ENCODE measurements at places on chromosomes 12 and 14.
A peak's percentile ranks its signal among the peaks of the same experiment; 100 is the strongest.

GRCh38 chr14:68814238-68814538 is 21.3 kb upstream of the ZFP36L1 start:
- DNase-seq, result no peak

DNA sequence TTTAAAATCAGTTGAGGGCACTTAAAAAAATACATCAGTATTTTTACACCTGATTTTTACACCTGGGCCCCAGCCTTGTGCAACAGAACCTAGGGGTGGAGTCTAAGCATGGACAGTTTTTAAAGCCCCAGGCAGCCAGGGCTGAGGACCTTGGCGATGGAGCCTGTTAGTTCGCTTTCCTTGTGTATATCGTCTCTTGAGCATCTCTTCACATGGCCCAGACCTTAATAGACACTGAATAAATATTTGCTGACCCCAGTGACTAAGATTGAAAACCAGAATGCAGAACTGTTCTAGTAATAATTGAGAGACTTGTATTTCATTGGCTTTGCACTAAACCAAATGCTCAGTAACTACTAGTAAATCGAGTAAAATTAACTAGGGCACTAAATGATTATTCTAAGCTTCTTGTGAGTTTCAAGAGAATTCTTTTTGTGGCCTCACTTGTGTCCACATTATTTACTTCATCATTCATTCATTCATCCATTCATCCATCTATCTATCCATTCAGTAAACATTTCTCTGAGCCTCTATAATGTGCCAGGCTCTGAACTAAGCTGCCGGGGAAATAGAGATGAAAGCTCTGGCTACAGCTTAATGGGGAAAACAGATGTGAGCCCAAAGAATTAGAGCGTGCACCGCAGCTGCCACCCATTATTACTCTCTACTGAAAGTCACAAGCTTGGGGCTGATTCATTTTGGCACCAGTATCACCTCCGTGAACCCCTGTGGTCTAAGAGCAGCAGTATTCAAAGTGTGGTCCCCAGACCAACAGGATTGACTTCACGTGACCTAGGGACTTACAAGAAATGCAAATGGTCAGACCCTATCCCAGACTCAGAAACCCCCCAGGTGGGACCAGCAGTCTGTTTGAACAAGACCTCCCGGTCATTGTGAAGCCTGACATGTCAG is 30.7 kb upstream of the BCL7A start:
- no peak for DNase-seq

- DNase-seq, result no peak
Measured at GRCh38 chr12:17148706-17149105, 542.7 kb upstream of the LMO3 start.

GRCh38 chr14:99721792-99722516 is 37.9 kb downstream of the CYP46A1 start:
- no peak for DNase-seq

- no peak for DNase-seq
Measured at GRCh38 chr12:23949348-23950209, at the start of gene SOX5. Gene SOX5, minus strand, starts transcription at chr12:23949670. Its CDS starts 69 bp downstream, at chr12:23949601.

GRCh38 chr12:39003541-39004155 is 98.3 kb upstream of the CPNE8 start:
- no peak for DNase-seq

DNA sequence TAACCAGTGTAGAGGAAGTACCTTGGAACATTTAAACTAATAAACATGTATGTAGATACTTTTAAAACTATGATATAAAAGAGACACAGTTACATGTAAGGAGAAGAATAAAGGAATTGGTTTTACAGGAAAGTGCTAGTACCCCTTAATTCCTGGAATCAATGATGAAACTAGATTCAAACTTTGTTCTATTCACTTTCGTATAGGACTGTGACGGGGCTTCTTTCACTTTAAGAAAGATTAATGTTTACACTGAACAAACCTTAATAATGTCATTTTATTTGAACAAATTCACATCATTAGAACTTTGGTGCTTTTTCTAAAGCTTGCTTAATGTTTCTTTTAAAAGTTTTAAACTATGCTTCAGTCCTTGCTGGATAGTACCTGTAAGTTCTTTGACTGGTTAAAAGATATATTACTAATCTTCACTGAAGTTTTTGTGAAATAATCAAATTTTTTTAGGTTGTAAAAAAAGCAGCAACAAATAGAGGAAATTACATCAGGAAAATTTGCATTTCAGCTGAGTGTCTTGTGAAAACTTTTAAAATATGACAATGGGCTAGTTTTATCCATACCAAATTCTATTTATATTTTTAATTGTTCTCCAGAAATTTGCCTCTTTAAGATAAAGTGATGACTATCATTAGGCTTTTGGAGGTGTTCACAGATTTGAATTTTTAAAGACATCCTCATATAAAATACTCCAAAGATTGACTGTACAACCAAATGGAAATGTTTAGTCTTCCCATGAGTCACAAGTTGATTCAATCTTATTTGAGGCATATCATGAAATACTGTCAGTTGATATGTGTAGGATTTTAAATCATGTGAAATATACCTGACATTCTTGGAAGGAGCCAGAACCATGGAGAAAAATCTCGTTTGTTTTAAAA is 36.2 kb downstream of the PAPOLA start:
- peak; percentile 1 for DNase-seq

GRCh38 chr12:123043536-123044001 is 63.1 kb downstream of the ARL6IP4 start:
- DNase-seq, result peak; percentile 87

DNA sequence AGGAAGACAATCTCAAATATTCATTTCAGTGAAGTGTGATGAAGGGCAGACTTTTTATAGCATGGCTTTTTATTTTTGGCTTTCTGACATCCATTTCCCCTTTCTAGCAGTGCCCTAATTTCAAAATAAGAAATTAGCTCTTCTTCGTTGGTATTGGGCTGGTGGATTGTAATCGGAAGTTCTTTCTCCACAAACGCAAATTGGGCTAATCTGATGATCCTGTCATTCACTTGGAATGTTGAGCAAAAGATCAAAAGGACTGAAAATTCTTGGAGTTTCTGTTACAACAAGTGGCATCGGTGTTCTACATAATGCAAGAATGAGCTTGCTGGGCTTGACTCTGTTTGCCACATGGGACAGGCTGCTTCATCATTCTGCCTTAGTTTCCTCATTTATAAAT is 1182.8 kb downstream of the FLRT2 start:
- DNase-seq, result no peak

DNA sequence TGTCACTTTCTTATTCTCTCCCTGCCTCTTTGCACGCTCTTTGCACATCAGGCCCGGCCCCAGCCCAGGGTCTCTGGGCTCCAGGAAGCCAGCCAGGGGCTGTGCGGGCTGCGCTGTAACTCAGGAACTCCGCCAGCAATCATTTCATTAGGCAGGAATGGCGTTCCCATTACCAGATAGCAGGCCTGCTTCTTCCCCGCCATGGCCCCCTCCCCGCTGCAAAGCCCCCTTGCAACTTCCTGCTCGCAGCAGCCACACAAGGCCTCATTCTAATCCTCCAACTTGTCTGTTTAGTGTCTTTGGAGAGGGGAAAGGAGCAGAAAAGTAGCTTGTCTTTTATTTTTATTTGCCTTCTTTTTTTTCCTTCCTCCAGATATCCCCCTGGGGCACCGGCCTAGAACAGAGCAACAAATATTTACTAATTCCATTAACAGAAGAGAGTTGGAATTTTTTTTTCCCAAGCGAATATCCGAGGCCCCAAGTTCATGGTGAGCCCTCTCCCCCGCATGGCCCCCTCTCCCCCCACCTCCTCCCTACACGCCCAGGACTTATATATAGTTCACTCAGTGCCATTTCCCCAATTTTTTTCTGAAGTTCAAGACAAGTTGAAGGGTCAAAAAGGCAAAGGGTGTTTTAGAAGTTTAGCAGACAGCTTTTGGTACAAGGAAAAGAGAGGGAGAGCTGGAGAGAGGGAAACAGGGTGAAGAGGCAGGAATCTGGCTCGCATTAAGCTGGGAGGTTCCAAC is 329.4 kb upstream of the TBX3 start:
- DNase-seq, result no peak

GRCh38 chr12:45928309-45928708 is 62.1 kb downstream of the SCAF11 start:
- DNase-seq, result no peak

GRCh38 chr14:95206534-95206933 is 49.2 kb upstream of the DICER1 start:
- DNase-seq, result peak; percentile 52

DNA sequence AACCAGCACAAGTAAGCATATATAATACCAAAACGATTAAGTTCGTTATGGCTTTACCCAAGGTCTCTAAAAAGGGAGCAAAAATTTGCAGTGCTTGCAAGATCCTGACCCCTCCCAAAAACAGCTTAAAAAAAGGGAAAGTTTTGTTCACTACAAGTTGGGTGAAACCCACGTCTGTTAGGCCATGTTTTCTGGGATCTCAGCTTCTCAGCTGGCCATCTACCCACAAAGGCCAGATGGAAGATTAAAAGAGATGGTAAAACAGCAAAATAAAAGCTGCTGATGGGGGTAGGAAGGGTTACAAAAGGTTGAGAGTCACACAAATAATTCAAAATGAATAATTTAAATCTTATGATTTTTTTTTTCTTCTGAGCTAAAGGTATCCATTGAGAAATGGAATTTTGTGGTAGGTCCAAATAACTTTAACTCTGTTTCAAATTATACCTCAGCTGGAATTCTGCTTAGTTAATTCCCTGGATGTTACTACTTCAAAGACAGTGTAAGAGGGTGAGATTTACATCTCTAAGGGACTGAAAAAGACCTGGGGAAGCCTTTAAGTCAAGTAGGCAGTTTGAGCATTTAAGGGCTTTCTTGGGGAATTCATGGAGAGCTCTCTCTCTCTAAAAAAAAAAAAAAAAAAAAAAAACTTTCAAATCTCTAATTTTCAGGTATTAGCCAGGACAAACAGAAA is 185.6 kb upstream of the NAV3 start:
- no peak for DNase-seq

DNA sequence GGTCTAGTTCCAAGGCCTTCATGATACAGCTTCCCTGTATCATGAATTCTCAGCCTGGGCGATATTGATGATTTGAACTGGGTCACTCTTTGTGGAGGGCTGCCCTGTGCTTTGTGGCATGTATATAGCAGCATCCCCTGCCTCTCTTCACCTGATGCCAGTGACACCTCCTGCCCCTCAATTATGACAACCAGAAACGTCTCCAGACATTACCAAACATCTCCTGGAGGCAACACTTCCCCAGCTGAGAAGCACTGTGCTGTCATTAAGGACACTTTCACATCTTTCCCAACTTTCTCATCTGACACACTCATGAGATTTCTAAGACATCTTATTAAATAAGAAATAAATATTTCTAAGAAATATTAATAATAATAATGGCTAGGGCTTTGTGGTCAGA is 315.3 kb downstream of the BCL11B start:
- DNase-seq, result no peak

DNA sequence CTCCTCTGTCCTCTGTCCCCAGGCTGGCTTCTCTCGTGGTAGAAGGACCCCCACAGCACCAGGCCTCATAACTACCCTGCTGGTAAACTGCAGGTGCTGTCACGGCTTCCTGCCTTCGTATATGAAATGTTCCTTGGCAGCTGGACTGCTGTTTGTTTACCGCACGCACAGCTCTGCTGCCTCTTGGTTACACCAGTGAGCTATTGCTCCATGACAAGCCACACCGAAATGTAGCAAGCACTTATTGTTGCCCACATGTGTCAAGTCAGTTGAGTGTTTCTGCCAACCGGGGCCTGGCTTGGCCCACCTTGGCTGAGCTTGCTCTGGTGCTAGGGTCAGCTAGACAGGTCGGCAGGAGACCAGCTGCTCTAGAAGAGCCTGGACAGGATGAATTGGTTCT is 21.7 kb upstream of the TCL1B start:
- no peak for DNase-seq

GRCh38 chr14:88352698-88353097 is 29.6 kb upstream of the KCNK10 start:
- DNase-seq, result no peak

- no peak for DNase-seq
Measured at GRCh38 chr14:56274556-56274955, 156.3 kb downstream of the PELI2 start.

GRCh38 chr12:122435186-122435585 is 12.7 kb upstream of the CLIP1 start:
- no peak for DNase-seq

GRCh38 chr14:70890826-70891659 is 16.2 kb upstream of the PCNX1 start:
- no peak for DNase-seq

DNA sequence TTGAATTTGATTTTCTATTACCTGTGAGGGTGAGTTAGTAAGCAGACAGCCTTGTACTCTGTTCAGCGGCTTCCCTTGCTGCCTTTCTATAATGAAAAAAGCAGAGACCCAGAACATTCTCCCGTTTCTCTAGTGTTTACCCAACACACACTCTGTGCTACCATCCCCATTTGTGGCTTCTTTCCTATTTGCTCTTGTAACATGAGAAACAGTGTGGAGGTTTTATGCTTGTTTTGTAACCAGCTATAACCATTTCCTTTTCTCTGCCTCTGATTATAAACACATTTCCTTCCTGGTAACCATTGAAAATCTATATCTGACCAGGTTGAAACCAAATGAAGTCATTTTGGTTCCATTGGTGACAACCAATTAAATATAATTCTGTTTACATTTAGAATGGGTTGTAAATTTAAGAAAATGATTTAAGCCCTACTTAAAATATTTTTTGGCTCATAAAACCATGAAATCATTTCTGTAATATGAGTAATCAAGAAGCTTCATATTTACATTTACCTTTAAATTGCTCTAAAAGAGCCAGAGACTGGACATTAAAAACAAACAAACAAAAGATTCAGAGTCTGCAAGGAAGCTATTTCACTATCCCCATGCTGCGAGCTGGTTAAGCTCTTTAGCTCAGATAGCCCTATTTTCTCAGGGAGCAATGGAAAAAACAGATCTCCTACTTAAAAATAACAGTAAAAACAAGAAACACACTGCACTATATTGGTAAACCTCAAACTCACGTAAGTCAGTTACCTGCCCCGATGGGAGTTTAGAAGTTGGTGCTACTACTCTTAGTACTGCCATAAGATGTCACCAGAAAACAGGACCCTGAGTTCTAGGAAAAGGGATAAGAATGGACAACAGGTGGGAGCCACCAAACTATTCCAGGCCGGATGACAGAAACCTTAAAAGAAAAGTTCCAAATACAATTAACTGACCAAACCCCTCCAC is 206.5 kb upstream of the EEA1 start:
- no peak for DNase-seq

GRCh38 chr12:109797905-109798669 is 35.1 kb downstream of the TRPV4 start:
- no peak for DNase-seq

GRCh38 chr14:69711881-69712560 is 54.9 kb upstream of the SRSF5 start:
- no peak for DNase-seq

DNA sequence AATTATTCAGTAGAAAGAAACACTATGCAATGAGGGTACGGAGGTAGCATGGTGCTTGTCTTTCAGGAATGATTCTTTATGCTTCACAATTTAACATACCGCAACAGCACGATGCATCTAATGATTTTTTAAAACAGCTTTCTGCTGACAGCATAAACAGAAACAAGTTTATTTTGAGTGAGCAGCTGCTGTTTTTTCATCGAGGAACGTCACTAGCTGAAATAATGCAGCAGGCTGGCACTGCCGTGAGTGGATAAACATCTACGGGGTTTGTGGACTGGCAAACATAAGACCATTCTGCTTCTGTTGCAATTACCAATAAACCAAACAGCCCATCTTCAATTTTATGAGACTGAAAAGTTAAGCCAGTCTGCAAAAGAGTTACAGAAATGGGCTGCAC is 871.8 kb downstream of the RPS29 start:
- no peak for DNase-seq

GRCh38 chr12:34377243-34378035 is 355.1 kb downstream of the ALG10 start:
- DNase-seq, result no peak
